ELF-1 (cell line): ENCODE measurements at places on chromosomes 7 and 10.

DNA sequence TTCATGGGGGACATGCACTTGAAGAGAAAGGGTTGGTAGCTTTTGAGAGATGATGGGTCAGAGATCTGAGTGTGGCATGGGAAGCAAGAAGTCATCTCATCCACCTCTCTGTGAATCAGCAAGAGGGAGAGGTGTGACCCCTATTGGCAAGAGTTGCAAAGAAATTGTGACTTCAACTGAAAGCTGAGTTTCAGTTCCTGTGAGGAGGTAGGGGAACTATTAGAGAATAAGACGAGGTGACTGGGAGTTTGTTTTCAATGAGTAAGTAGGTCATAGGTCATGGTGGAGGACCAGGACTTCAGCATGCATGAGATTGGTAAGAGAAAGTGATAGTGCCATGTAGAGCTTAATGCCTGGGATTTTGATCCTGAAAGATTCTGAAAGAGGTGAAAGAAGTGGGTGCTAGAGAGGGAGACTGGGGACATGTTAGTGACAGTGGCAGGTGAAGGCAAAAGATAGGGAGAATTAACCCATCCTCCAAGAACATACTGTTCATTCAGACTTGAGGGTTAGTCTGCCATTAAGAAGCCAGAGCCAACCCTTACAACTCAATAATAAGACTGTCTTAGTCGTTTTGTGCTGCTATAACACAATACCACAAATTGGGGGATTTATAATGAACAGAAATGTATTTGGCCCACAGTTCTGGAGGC is 75.5 kb upstream of the CAPZA2 start:
- DNase-seq = no peak

GRCh38 chr7:151999424-152000090 is 25.9 kb upstream of the GALNT11 start:
- no peak for DNase-seq

GRCh38 chr7:16708980-16709379 is 44.6 kb upstream of the TSPAN13 start:
- peak; percentile 31 for DNase-seq

GRCh38 chr7:47482013-47482875 is 99.7 kb downstream of the TNS3 start:
- DNase-seq = no peak

DNA sequence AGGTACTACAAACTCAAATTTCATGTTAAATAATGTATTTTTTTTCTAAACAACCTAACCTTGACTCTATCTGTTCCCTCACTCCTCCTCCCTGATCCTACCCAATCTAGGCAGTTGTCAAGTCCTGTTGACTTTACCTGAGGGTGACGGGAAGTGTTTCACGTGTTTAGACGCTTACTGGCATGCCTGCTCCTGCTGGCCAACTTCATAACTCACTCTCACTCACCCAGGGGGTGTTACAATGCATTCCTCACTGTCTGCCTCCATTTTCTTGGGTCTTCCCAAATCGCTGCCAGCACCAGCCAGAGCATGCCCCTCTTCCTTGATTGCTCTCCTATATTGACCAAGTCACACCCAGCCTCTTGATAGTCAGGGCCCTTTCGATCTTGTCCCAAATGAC is 28.3 kb downstream of the CRCP start:
- DNase-seq = no peak

DNA sequence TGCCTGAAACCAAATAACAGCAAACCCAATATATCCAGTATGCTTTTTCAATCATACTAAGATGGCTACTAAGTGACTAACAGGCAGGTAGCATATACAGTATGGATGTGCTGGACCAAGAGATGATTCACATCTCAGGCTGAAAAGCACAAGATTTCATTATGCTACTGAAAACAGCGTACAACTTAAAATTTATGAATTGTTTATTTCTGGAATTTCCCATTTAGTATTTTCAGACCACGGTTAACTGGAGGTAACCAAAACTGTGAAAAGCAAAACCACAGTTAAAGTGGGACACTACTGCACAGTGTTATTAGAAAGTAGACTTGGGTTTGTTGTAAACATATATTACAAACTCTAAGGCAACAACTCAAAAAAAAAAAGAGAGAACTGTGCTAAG is 91.5 kb downstream of the KMT2C start:
- no peak for DNase-seq

DNA sequence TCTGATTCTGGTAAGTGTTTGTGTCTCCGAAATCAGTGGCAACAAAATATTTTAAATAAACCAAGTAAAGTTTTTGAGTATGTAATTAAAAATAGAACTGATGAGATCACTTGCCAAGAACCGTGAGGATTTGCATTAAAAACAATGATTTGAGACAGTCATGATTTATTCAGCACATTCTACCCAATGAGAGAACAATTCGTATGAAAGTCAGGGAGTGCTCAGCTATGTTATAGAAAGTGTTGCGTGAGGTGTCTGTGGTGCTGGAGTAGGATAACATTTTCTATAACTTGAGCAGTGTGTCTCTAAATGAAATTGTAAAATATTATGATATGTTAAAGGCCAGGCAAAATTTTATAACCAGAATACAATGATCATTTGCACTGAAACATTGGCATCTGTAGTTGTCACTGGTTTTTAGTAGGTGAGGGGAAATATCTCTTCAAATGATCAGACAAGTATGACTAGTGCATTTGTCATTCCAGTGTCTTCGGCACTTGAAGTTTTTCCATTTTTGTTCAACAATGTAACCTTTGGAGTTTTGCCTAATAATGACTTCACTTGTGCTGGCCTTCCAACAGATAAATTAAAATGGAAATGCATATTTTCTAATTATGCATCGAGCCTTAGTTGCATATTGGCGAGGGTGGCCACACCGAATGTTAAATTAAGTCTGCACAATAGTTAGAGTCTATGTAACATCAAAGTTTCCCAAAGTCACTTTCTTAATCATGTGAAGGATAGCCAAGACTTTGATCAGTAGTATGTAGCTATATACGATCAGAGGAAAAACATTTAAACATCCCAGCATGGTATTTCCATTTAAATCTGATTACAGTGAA is 335.9 kb downstream of the GFRA1 start:
- no peak for DNase-seq

- no peak for DNase-seq
Observed at GRCh38 chr10:3217301-3217700, 44.7 kb upstream of the PITRM1 start.

- DNase-seq = no peak
Observed at GRCh38 chr10:21972584-21972983, 30.9 kb downstream of the DNAJC1 start.

- no peak for DNase-seq
Observed at GRCh38 chr10:38102880-38103279, 8.7 kb downstream of the ZNF37A start.

DNA sequence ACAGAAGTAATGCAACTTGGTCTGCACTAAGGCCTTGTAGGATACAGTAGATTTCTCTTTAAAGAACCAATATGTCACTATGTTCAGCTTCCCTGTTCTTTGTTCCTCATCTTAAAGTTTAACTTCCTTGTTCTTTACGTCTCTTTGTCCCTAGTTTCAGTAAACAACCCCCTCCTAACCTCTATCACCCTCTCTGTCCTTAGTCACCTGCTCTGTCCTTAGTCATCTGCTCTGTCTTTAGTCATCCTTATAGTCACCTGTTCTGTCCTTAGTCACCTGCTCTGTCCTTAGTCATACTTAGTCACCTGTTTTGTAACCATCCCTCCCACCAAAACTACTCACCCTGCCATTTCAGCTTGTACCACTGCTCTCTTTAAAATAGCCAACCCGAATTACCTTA is 144.6 kb upstream of the TMEM106B start:
- DNase-seq = no peak

- peak; percentile 80 for DNase-seq
Observed at GRCh38 chr7:99141841-99142726, 1.8 kb downstream of the SMURF1 start.

DNA sequence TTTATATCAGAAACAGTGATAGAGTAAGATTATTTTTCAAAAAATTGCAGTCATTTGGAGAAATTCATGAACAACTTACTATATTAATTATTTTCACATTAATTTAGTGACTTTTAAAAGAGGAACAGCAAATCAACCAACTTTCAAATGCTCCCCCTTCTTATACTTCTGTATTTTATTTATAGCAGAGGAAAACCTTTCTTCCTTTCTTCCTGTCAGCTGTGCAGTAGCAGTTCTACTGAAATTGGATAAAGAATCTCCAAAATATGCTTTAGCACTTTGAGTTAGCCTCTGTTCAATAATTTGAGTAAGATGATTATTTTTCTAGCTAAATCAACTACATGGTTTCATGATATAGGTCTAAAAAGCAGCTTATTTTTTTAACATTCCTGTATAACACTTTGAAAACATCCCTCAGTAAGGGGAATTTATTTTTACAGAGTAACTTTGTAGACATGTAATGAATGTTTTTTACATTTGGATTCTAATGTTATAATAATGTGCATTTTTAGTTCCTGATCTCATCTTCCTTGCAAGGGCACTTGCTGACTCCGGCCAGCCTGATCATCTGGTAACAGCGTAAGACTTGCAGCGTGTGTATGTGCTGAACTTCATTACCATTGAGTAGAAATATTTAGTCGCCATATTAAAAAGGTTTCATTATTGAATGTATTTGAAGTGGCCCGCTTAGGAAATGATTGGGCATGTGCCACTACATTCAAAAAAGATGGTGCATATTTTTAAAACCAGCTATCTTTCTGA is 158.3 kb upstream of the HDAC9 start:
- DNase-seq = no peak

- no peak for DNase-seq
Observed at GRCh38 chr10:84095811-84096497, 43.4 kb upstream of the GHITM start.

DNA sequence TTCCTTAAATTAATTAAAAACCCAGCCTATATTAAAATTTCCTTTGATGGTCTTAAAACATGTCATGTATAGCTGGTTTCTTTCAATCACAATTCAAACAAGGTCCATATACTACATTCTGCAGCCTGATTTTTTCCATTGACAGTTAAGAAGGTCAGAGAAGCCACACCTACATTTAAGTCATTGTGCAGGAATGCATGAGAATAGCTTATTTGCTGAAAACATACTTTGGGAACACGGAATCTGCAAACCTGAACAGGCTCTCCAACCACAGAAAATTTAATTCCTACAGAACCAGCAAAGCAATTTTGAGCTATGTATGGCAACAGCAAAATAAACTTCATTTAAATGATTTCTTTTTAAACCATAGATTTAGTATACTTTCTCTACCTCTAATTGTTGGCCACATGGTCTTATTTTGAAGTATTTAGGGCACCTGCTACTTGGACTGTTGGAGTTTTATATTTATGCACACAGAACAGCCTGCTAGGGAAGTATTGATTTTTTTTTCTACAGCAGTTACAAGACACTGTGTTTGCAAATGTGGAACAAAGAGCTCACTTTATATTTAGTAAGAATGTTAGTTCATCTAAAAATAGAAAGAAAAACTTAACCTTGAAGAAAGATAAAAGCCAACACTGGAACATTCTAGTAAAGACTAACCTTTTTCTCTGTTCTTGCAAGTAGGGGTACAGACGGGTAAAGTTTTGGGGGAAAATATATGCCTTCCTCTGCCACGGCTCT is 240.9 kb upstream of the IMMP2L start:
- no peak for DNase-seq

DNA sequence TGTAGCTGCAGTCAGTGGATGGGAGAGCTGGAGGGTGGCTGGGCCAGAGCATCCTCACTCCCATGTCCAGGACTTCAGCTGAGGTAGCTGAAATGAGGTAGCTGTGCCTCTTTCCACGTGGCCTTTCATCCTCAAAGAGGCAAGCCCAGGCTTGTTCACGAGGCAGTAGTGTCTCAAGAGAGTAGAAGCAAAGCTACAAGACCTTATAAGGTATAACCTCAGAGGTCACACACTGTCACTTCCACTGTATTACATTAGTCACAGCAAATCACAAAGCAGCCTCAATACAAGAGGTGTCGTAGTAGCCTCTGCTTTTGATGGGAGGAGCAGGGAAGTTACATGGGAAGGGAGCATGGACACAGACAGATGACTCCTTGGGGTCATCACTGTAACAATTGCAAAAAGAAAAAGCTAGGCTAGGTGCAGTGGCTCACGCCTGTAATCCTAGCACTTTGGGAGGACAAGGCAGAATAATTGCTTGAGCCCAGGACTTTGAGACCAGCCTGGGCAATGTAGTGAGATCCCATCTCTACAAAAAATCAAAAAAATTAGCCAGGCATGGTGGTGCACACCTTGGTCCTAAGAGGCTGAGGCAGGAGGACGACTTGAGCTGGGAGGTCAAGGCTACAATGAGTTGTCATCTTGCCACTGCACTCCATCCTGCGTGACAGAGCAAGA is 97.5 kb downstream of the SKIDA1 start:
- no peak for DNase-seq

DNA sequence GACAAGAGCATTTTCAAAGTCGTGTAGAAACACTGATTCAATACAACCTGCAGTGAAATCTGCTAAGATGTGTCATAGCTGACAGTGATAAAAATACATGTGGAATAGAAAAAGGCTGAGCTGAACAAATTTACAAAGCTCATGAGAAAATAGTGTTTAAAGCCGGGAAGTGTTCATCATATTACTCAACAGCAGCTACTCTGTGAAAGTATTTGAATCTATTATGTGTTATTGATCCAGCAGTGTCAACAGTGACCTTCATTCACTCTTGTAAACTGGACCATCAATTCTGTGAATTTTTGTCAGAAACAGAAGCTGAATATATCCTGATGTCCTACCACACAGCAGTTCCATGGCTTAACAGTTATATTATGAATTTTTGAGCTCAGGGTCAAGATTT is 11.6 kb downstream of the DYDC1 start:
- no peak for DNase-seq

DNA sequence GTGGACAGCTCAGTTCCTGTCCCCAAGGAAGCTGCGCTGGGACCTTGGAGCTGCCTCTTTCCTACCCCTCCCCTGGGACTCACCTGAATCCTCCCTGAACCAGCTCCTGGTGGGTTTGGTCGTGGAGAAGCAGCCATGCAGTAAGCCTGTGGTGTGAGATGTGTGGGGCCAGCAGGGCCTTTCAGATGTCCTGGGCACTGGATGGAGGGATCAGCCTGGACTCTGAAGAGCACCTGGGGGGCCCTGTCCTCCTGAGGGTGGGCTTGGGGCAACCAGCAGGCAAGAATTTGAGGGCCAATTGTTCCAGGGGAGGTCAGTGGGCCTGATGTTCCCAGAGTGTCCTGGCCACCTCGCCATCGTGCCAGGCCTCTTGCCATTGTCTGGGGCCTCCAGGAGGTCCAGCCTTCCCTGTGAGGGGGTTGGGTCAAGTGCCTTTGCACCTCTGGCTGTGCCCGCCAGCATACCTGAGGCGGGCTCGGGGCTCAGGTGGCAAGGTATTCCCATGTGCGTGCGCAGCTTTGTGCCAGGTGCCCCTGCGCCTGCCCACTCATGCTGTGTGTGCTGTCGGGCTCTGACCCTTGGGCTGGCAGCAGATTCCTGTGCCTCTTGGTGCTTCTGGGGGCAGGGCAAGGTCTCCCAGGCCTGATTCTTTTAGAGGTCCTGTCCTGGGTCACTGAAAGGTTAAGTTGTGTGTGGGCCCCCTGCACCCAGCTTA is 7.3 kb downstream of the TRIM8 start:
- no peak for DNase-seq

DNA sequence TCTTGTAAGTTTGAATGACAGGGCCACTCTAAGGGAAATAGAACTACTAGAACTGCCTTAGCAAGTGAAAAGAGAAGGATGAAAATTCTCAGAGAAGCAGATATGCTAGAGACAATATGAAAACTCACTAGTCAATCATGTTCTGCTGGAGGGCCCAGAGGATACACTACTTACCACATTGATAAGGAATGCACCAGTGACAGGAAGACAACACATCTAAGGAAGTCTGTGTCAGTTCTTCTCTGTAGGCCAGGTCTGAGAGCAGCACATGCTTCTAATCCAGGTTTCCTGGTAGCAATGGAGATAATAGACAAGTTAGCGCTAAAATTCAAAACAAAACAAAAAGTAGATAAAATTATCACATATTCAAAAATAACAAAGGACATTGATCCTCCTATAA is 235.2 kb upstream of the AKR1E2 start:
- DNase-seq = no peak
